ENCODE measurements at places on chromosomes 5 and 9.

DNA sequence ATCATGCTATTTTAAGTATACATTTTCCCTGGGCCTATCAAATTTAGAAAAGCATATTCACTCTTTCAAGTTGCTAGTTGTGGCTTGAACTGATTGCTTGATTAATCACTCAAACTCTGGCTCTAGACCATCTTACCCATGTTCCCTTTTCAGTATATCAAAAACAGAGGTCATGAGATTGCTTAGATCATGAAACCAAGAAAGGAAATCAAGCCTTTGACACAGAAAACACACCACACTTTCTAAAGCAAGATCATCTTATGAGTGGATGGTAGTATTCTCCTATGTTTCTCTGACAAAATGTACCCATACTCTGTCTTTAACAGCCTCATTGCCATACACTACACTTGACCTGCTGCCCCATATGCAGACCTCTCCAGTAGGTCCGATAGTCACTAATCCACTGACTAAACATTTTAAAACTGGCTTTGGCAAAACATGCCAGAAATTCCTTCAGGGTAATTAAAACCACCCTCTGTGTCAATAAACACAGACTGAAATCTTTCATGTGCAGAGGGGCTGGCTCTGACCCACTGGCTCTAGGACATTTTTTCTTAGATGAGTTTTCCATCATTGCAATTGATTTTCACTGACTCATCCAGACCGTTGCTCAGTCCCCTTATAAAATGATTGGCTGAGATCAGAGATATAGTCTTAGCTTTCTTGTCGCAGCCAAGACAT, 18.2 kb downstream of the PPP2R2B start:
- DNase-seq, result no peak

- DNase-seq, result no peak
These were observed 30.4 kb downstream of the CAMK4 start for GRCh38 chr5:111254613-111255012.

GRCh38 chr5:124126504-124127217, 614.7 kb downstream of the CSNK1G3 start:
- no peak for DNase-seq

DNA sequence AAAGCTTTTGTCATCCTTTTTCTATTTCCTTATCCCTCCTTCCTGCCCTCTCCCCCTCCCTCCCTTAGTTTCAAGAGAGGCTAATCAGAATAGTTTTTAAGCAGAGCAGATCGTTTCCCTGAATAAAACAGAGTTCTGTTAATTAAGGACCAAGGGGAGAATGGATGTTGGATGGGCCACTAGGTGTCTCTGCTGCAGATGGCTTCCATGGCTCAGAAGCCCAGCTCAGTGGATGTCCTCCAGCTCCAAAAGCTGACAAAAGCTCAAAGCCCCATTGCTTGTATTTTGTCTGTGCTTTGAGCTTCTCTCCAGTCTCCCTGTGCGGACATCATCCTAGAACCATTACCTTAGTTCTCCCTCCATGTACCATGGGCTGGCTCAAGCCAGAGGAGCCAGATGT, 21.0 kb upstream of the NPR3 start:
- DNase-seq, result no peak

DNA sequence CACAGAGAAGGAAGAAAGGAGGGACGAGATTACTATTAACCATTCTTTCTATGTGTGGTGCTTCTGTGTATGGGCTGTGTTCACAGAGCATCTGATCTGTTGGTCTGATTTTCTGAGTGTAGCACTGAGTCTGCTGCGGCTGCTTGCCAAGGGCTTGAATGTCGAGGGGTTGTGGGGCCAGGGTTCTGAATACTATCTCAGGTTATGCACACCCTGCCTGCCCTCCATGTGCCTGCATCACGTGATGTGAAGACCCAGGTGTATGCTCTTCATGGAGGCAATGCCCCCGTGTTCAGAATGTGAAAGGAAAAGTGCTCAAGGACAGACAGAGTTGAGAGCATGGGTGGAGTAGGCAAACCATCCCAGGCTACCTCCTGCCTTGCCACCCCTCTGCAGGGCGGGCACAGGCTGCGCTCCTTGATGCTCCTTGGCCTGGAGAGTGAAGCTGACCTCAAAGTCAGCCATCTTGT, 254.9 kb downstream of the FANCC start:
- DNase-seq, result no peak

DNA sequence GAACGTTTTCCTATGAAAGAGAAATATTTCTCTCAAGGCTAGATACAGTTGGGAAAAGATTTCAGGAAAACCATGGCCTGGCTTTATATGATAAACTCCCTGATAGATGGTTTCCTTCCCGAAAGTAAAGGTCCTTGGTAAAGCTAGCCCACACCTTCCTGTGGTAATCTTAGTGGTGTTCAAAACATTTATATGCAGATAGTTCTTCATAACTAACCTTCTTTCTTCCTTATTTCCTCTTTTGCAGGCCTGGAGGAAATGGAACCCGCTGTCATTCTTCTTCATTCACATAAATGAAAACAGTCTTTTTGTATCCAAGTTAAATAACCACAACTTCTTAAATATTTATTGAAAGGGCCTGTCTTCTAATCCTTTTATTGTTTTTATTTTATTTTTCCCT, 474.0 kb upstream of the ACTBL2 start:
- DNase-seq, result no peak

GRCh38 chr5:148632255-148633066, 21.9 kb downstream of the HTR4 start:
- peak; percentile 89 for DNase-seq

DNA sequence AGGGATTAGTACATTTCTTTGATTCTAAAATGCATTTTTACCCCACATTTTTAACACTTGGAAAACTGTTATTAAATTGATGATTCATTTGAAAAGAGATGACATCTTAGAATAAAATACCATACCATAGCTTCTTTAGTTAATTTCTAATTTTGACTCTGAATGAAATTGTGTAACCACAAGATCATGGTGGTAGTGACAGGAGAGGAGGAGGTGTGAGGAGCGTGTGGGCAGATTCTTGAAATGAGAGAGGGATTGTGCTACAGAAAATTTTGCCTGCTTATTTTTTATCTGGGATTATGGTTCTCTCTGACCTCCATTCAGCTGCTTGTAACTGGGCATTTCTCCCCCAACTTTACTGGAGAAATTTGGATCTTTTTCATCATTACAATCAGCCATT, 173.3 kb upstream of the CLINT1 start:
- no peak for DNase-seq

- no peak for DNase-seq
These were observed 7.0 kb upstream of the PRR7 start for GRCh38 chr5:177439518-177440053.

- DNase-seq, result peak; percentile 72
These were observed 41.4 kb upstream of the IL7R start for GRCh38 chr5:35815089-35815936.

DNA sequence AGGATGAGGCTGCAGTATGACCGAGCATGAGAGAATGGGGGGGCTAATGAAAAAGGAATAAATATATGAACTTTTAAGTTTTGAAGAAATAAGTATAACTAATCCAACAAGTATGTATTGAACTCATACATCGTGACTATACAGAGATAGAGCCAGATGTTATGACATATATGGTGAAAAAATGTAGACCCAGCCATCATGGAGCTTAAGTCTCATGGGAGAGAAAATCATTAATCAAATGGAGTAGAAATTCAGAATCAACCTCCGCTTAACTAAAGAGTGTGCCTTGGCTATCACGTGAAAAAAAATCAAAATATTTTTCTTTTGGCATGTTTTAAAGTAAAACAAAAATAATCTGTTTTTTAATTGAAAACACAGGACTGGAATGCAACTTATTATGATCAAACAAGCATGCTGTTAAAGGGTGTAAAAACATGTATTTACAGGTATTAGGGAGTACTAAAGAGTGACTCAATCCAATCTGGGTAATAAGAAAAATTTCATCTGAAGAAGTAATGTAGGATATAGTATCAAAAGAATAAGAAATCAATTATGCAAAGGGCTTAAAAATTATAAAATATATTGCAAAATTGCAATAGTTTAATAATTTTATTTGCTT, 868.5 kb upstream of the NUDT12 start:
- DNase-seq, result no peak

GRCh38 chr5:95953021-95953702, 8.5 kb downstream of the ELL2 start:
- DNase-seq, result no peak

All from islet precursor cell (in vitro differentiated cells).